ENCODE measurements at places on chromosomes 3 and 15. TPM values are rescaled to one million over a fixed set of nuclear protein-coding genes. Genes with fewer than 3 reads are reported as not detected.

MRPS11 gene
- 42.7 TPM for polyA plus RNA-seq

TRH gene
- 0.34 TPM for polyA plus RNA-seq

HYAL2 gene
- polyA plus RNA-seq, result 39.7 TPM

ALDH1L1 gene
- polyA plus RNA-seq, result 0.22 TPM

CACNA1D gene
- polyA plus RNA-seq, result 1.4 TPM

SERPINI1 gene
- 7.9 TPM for polyA plus RNA-seq

CCR2 gene
- polyA plus RNA-seq, result 0.89 TPM

PLSCR2 gene
- not detected for polyA plus RNA-seq

- no peak for DNase-seq
These were observed 56.5 kb downstream of the KLF13 start for GRCh38 chr15:31383139-31383538.

DNA sequence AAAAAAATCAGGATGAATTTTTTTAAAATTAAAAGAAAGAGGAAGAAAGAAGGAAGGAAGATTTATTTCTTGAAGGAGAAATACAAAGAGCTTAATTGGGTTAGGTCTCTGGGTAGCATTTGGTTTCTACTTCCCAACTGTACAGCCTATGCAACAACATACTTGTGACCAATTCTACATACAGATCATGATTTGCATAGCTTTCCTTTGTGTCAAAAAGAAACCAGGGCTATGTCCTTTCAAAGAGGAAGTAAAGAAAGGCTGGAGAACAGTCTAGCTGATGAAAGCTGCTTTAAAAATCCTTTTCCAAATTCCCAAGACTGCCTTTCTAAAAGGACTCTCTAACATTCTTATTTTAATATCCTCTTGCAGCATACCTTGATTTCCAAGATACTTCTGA, 6.1 kb upstream of the HGD start:
- DNase-seq, result no peak

DNA sequence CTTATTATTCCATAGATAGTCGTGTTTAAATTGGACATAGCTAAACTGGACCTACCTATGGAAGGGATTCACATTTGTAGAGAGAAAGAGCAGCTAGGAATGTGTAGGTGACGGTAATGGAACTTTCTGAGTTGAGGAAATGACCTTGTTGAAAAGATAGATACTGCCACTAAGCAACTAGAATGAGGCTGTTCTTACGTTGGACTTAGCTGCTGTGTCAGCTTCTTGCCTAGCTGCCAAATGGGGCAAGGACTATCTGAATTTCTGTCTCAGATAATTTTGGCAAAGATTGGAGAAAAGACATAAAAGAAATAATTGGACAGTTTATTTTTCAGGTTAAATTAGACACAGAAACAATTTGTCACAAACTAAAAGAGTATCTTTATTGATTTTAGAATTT, 68.8 kb downstream of the MEF2A start:
- DNase-seq, result no peak

DNA sequence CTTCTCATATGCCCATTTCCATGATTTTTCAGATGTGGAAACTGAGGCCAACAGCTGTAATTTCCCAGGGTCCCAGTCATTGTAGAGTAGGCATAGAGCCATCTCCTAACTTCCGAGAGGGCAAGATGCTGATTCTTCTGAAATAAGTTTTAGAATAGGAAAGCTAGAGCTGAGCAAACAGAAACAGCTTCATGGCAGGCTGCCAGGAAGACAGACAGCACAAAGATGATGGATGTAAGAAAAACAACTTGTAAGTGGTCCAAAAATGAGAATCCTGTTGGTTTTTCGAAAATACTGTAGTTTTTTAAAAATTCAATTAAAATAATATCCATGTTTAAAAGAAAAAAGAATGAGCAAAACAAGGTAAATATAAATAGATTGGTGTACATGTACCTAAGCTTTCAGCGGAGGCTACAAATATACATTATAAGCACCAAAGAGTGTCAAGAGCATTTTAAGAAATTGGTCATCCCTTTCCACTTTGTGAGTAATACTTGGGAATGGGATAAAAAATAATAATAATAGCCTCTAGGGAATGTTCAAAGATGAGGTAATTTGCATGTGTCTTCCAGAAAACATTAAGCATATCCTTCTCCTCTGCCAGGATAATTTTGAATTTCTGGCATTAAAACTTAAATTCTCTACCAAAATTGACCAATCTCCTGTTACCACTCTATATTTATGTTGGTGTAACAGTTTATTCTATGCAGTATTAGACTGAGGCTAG, 406.6 kb downstream of the MECOM start:
- no peak for DNase-seq

- DNase-seq, result peak; percentile 22
These were observed 24.6 kb upstream of the RSL24D1 start for GRCh38 chr15:55221090-55222011.

DNA sequence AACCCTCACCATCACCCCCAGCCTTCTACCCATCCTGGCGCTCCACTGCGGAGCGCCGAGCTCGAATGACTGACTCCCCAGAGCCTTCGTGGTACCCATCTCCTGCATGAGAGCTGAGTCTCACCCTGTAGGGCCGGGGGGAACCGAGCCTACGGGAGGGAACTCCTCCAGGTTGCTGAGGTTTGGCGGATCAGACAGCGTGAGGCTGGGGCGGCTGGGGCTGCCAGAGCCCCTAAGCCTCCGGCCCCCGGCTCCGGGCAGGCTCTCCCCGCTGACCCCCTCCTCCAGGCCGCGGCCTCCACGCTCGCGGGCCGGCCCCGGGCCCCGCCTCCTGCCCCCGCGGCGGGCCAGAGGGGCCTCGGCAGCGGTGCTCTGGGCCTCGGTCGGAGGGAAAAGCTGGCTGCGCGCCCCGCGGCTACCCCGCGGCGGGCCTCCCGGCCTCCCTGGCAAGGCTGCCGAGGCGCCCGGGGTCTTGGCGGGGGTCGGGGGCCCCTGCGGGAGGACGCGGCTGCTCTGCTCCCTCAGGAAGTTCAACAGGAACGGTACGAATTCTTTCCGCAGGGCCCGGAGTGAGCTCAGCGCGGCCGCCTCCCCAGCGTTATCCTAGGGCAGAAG, 643 bp downstream of the CDAN1 start:
- no peak for DNase-seq

DNA sequence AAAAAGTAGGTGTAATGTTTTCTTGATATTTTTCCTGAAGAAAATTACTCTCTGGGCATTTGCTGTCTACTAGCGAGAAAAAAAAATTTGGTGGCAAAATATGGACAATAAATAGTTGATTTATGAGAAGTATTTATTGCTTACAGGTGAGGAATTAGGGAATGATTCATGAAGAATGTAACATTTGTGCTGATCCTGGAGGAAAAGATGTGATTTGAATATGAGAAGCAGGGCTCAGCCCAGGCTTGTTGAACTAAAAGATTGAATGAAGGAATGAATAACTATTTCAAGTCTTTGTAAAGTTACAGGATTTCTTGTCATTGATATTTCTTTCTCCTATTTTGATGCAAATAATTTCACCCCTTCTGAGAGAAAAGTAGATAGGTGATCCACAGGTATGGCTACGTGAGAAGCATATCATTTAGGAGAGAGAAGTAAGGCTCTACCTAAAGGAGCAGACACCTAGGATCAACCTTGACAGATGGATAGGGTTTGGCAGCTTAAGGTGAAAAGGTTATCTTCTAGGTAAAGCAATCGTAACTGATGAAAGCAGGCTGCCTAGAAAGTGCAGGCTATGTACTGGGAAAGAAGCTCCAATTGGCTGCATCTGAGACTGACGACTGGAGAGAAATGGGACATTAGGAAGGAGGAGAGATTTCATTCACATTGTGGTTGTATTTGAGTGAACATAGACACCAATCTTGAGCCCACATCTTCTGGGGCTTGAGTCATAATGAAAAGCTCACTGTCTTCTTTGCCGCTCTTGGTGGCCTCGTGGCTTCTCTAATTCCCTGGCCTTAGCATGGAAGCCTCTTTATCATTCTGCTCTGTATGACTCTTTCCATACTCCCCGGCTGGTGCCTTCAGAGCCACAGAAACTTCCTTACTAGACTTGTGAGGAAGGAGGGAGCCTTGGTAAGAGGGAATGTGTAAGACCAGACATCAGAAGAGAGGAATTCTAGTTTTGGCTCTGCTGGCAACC, 106.5 kb downstream of the P3H2 start:
- no peak for DNase-seq

DNA sequence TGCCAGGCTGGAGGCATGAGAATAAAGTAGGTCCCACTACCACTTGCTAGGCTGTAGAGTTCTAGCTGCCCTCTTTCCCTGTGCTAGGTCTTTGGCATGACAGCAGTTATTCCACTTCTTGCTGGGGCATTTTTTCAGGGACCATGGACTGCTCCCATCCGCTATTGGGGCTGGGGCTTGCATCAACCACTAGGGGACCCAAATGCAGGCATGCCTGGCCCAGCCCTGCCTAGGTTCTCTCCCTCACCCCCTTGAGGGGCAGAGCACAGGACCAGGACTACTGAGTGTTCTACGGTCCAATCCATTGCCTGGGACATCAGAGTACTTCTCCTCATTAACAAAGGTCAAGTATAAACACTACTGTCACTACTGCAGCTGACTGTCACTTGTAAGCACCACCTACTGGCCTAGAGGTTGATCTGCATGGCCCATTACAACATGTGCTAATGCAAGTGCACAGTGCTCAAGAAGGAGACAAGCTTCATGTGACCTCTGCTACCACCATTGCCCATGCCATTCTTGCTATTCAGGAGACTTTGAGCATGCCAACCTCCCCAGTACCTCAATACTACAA, 270.5 kb downstream of the MBNL1 start:
- no peak for DNase-seq

- no peak for DNase-seq
These were observed 43.0 kb upstream of the SPATA12 start for GRCh38 chr3:57017459-57017845.

- no peak for DNase-seq
These were observed 472 bp downstream of the CHST14 start for GRCh38 chr15:40471105-40471807.

GRCh38 chr3:166422556-166422955, 585.3 kb upstream of the BCHE start:
- DNase-seq, result no peak

DNA sequence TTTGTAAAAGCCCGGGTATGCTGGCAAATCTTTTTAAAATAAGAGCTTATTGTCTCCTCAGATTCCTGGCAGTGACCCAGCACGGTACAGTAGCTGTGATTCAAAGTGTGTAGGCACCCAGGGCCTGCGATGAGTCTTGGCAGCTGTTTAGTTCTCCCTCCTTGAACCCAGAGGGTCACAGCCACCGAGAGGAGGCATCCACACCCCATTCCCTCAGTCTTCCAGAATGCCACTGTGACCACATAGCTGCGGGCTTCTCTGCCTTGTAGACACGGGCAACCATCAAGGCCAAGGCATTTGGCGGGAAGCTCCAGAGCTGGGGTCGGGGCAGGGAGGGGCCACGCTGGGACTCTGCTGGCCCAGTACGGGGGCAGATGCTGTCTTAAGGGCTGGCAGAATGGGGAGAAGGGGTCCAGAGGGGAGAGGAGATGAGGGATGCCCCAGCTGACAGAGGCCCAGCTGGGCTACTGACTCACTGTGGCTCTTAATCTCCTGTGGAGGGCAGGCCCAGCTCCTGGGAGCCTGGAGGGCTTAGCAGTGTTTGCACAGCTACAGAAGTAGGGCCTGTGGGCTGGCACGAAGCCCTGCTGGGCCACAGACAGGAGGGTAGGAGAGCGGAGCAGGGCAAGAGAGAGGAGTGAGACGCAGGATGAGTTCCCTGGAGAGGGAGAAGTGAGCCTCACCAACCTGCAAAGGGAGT, 68.8 kb upstream of the DLG1 start:
- DNase-seq, result no peak

DNA sequence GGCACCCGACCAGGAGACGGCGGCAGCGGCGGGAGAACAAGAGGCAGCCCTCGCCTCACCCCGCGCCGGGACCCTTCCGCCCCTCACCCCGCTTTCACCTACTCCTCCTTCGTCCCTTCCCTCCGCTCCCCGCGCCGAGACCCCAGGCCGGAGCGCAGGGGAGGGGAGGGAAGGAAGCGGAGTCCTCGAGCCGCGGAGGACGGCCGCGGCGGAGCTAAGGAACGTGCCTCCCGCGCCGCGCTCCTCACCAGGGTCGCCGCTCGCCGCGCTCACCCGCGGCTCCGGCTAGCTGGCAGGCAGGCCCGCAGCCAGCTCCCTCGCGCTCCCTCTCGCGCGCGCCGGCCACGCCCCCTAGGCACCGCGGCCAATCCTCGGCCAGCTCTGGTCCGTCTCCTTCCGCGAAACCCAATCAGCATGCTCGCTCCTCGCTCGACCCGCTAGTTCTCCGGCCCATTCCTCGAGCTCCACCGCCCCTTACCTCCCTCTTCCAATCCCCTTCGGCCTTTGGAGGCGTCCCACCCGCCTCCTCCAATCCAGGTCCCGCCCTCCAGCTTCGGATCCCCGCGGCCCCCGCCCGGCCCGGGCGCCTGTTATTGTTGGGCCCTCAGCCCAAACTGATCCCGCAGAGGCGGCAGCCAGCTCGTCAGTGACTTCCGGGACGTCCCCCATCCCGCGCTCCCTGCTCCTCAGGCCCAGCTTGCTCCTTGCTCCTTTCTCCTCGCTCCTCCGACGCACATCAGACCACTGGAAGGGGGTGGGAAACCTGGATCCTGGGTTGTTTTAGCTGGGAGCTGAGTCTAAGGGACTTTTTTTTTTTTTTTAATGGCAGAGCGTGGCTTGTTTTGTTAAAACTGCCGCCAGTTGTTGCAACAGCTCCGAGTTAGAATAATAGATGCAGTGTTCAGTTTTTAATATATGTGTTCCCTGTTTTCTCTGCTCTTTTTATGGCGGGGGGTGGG, at the start of gene DCBLD2:
Gene DCBLD2 (minus strand): TSS at position 304 of the 959 bp plus-strand sequence. CDS start 369 bp downstream, outside the sequence.
- peak; percentile 95 for DNase-seq

DNA sequence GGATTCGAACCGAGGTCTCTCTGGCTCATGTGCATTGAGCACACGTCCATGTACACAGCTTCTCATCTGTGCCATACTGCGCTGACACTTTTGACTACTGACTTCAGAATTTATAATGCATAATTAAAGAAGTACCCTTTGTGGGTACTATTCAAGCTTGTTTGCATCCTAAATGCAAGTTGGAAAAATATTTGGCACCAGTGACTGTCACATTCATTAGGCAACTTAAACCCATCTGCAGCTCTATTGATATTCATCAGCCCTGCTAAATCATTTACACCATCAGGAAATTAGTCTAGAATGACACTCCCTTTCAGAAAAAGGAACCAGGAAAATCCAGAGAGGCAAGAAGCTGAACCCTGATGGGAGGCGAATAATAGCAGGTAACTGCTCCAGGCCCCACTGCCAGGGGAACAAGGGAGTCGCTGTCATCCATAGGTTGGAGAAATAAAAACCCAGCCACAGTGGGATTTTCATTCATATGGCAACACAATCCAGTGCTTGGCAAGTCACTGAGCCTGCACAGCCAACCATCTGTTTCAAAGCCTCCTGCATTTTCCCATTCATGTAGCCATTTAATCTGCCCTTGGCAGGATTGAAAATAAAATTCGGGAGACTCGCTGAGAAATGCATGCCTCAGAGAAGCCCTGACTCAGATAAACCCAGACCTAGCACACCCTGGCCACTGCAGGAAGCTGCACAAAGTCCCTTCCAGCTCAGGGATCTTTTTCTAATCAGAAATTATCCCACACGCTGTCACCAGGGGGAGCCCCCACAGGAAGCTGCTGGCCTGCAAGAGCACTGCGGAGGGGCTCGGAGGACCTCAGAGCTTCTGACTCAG, 103.0 kb upstream of the VEPH1 start:
- DNase-seq, result no peak

- no peak for DNase-seq
These were observed 15.4 kb upstream of the GMNC start for GRCh38 chr3:190877925-190878324.

GRCh38 chr3:188978421-188979171, 193.2 kb upstream of the TPRG1 start:
- DNase-seq, result peak; percentile 88
